Activated CD8-positive, alpha-beta memory T cell treated with anti-CD3 and anti-CD28 coated beads, Interleukin-2, amount 10 ng/mL, durations not matched to agents 7 days and 5 days (primary cell): ENCODE measurements at places on chromosomes 3 and 15. TPM values are rescaled to one million over a fixed set of nuclear protein-coding genes. Genes with fewer than 3 reads are reported as not detected.

- DNase-seq: no peak
Measured at GRCh38 chr15:57382969-57383368, 6.7 kb downstream of the CGNL1 start.

Gene ZNF501
- total RNA-seq: 2.5 TPM

GRCh38 chr3:138384531-138384930 lies 36.2 kb downstream of the MRAS start:
- no peak for DNase-seq

Gene CELSR3
- 24.0 TPM for total RNA-seq

DNA sequence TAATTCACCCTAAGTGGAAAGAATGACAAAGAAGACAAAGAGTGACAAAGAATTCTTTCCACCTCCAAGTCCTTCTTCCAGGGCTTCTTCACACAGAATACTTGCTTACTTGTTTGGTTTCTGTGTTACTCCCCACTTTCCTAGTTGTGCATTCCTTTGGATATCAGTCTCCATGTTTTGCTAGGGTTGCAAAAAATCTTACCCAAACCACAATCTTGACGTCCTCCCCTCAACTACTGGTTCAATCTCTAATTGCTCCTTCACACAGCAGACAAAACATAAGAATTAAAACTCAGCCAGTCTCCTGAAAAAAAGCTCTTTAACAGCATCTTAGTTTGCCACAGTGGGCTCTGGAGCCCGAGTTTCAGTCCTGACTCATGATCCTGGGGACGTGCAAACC lies 297.6 kb upstream of the CHRNA7 start:
- no peak for DNase-seq

GRCh38 chr3:188198001-188198400 lies 44.0 kb downstream of the LPP start:
- DNase-seq: no peak

- DNase-seq: no peak
Measured at GRCh38 chr15:77852241-77853007, 219.7 kb upstream of the LINGO1 start.

- DNase-seq: no peak
Measured at GRCh38 chr3:148004331-148004730, 595.2 kb downstream of the ZIC1 start.

- DNase-seq: no peak
Measured at GRCh38 chr3:62696011-62696410, 179.2 kb downstream of the CADPS start.

DNA sequence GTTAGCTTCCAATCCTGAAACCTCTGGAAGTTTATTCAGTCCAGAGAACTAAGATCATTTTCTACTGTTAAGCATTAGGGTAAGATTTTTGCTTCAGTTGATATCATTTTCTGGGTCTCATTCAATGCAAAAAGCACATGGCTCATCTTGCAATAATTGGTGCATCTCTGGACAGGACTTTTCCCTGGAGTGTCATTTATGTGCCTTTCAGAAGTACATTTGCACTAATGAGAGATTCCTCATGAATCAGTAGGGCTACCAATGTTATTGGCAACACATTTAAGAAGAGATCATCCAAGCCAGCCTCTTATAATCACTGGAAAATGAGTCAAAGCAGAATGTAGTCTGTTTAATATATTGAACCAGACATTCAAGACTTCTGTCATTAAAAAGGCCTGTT lies 224.2 kb upstream of the CHRNA7 start:
- no peak for DNase-seq

DNA sequence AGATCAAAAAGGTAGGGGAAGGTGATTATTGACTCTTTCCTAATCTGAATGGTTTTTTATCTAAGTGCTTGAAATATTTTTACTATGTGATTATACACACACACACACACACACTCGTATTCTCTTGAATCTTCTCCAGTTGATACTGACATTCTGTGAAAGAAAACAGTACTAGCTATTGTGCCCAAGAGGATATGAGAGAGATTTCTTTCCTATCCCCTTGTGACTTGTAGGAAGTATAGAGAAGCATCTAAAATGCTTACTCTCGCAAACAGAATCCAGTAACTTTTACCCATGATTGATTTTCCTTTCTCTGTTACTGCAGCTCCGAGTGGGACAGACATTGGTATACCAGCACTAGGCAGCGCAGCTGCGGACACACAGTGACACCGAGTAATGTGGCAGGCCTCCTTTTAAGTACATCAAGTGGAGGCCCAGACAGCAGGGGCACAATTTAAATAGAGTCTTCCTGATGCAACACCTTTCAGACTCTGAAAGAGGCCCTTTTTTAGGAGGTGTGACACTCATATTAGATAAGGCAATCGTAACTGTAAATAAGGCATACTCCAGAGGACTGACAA lies 421.0 kb upstream of the CNTN4 start:
- DNase-seq: no peak

DNA sequence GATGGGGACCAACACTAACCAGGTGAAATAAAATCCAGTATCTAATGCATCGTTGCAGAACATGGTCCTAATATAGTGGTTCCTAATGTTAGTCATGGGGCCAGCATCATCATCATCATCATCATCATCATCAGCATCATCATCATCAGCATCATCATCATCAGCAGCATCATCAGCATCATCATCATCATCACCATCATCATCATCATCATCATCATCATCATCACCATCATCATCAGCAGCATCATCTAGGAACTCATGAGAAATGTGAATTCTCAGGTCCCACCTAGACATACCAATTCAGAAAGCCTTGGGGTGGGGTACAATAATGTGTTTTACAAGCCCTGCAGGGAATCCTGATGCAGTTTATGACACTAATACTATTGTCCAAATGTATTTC lies 179.4 kb upstream of the LRRN1 start:
- DNase-seq: no peak

DNA sequence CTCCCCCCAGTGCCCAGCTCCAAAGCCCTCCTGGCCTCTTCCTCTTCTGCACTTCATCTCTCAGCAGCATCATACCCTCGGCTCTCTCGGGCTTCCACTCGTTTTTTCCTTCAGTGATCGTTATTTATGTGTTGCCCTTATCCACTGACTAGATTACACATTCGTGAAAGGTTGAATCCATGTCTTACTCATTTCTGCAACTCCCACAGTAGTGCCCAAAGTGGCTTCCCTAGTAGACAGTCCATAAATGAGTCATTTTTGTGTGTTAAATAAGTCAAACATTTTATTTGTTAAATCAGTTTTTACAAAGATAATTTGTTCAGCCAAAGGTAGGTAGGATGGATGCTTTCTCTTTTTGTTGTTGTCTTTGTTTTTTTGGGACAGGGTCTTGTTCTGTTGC lies 87.4 kb downstream of the CRTC3 start:
- no peak for DNase-seq

GRCh38 chr3:55963601-55964000 lies 476.5 kb upstream of the WNT5A start:
- DNase-seq: no peak

DNA sequence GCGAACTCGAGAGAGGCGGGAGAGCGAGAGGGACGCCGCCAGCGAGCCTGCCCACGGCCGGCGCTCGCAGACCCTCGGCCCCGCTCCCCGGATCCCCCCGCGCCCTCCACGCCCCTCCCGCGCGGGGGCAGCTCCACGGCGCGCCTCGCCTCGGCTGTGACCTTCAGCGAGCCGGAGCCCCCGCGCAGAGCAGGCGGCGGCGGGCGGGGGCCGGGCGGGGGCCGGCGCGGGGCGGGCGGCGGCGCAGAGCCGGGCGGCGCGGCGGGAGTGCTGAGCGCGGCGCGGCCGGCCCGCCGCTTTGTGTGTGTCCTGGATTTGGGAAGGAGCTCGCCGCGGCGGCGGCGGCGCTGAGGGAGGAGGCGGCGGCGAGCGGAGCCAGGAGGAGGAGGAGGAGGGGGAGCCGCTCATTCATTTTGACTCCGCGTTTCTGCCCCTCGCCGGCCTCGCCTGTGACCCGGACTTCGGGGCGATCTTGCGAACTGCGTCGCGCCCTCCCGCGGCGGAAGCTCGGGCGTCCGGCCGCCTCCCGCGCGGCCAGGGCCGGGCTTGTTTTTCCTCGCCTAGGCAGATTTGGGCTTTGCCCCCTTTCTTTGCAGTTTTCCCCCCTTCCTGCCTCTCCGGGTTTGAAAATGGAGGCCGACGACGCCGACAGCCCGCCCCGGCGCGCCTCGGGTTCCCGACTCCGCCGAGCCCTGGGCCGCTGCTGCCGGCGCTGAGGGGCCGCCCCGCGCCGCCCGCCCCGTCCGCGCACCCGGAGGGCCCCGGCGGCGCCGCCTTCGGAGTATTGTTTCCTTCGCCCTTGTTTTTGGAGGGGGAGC lies 524 bp downstream of the IGF1R start:
- DNase-seq: no peak

GRCh38 chr3:18127859-18128681 lies 297.1 kb downstream of the SATB1 start:
- no peak for DNase-seq

- no peak for DNase-seq
Measured at GRCh38 chr3:72266016-72266370, 481.0 kb upstream of the PROK2 start.

DNA sequence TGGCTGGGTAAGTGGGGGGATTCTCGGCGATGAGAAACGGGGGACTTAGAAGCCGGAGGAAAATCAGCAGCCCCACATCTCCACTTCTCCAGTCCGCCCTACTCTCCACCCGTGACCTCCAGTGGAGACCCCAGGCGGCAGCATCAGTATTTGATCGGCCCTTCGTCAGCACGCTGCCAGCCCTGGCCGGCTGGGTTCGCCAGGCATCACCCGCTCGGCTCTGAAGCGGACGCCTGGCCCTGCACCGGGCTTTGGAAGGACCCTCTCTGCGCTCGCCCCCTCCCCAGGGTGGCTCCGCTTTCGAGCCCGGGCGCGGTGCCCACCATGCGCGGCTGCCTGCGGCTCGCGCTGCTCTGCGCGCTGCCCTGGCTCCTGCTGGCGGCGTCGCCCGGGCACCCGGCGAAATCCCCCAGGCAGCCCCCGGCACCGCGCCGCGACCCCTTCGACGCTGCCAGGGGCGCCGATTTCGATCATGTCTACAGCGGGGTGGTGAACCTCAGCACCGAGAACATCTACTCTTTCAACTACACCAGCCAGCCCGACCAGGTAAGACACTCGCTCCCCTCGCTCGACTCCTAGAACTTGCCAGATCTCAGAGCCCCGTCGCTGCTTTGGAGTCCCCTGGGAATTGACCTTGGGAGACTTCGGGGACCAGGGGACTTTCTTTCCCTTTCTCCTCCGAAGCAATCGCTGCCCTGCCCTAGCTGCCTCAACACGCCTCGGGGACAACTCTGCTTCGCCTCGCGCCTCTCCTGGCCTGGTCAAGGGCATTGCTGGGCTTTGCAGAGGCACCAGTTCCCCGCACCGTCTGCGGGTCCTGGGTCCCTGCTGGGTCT lies 561 bp downstream of the SIDT1 start:
- peak; percentile 68 for DNase-seq

- no peak for DNase-seq
Measured at GRCh38 chr3:1943395-1944118, 155.1 kb upstream of the CNTN4 start.

DNA sequence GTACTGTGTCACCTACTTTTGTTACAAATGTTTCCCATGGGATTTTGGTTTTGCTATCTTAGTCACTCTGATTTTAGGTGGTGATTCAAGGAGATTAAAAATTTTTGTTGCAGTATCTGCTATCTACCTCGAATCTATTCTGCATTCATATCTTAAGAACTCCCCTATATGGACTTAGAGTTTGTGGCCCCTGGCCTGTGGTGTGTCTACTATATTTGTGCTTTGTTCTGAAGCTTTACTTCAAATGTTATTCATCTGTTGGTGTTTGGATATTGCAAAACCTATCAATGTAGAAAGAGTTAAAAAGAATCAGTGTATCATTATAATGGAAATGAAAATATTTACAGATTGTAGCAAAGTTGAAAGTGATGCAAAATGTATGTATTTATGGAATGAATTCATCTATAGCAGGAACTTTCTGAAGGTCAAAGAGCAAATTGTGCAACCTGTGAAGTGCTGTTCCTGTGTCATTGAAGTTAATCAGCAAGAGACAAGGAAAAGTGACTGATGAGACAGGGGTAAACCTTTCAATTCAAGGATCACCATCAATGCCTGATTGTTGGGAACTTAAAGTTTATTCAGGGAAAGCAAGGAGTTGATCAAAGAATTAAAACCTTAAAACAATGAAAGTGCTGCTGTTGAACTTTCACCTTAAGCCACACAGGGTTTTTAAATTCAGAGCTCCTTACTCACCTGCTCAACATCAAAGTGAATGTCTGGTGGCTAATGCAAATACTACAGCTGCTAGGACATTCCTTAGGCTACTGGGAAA lies 71.0 kb downstream of the SLMAP start:
- DNase-seq: no peak

GRCh38 chr15:69838338-69838737 lies 259.4 kb downstream of the TLE3 start:
- DNase-seq: no peak

Gene SCN11A
- total RNA-seq: 0.05 TPM

- DNase-seq: no peak
Measured at GRCh38 chr15:88147760-88148159, 108.8 kb downstream of the NTRK3 start.

DNA sequence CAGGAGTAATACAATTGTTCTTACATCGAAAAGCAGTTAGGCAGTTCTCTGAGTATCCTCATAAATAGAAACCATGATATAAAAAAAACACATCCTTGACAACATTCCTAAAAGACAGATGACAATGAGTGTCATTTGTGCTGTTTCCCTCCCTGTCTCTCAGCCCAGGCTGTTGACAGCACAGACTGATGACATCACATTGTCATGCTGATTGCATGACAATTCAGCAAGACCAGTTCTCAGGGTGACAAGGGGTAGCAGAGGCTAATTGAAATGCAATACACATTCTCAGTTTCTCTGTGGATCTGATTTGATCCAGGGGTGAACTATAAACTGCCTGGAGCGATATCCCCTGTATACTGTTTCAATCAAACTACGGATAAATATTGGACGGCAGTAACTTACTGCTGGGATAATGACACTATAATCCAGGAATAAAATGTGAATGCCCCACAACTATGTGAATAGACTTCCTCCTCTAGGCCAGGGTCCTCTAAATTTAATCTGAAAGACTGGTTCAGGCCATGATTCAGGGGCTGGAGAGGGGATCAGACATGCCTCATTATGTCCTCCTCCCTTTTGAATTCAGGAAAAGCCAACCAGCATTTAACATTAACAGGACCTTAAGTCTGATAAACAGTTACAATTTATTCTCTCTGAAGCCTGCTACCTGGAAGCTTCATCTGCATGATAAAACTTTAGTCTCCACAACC lies 16.7 kb upstream of the EIF1B start:
- DNase-seq: no peak

Gene GMPS
- total RNA-seq: 96.9 TPM

Gene SLC15A2
- 2.4 TPM for total RNA-seq
